ENCODE measurements at places on chromosomes 4 and X.

DNA sequence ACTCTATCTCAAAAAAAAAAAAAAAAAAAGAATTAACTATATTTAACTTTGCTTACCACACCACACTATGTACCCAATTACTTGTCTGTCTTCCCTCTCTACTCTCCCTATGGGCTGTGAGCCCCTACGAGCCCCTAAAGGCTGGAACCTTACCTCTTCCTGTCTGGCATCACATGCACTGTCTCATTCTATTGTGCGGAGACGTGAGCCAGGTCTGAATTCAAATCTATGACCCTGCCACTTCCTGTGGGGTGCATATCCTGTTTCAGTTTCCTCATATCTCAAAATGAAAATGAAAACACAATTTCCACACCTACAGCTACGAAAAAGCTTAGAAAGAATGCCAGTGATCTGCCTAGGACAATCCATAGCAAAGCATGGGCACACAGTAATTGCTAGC, 42.9 kb upstream of the HS3ST1 start:
- no peak for DNase-seq

DNA sequence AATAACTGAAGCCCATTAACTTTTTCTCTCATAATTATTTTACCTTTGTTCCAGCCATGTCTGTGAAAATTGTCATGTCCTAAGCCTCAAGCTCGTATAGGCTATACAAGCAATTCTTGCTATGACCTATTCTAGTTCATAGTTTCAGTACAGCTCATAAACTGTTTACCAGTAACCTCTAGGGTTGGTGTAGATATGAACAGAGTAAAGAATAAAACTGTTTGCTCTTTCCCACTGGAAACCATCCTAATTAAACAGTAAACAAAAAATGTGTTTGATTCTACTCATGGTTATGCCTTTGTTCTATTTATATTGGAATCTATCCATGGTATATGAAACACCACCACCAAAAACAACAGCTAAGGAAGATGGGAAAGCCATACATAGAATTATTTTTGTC, 1444.0 kb upstream of the PCDH7 start:
- DNase-seq = no peak

DNA sequence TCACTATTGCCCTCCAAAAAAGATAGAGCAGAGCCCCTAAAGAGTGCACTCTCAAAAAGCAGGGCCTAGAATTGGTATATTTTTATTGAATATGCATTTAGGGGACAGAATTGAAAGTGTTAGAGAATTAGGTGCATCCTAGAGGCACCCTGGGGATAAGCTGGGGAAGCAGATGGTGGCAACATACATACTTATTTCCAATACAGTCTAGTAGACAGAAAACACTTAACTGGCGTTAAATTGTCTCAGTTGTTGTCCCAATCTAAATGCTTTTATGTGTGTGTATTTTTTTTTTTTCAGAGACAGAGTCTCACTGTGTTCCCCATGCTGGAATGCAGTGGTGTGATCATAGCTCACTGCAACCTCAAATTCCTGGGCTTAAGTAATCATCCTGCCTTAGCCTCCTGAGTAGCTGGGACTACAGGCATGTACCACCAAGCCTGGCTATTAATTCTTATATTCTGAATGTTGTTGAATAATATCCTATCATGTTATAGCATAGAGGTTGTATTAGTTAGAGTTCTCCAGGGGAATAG, 481.8 kb downstream of the GRXCR1 start:
- DNase-seq = no peak

DNA sequence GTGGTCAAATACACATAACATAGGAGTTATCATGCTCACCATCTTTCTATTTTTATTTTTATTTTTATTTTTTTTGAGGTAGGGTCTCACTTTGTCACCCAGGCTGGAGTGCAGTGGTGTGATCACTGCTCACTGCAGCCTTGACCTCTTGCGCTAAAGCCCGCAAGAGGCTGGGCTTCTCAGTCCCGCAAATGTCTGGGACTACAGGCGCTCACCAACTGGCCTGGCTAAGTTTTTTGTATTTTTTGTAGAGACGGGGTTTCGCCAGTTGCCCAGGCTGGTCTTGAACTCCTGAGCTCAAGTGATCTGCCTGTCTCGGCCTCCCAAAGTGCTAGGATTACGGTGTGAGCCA, 295 bp upstream of the TLR10 start:
- no peak for DNase-seq

- no peak for DNase-seq
Observed at GRCh38 chrX:20227116-20227515, 39.6 kb downstream of the RPS6KA3 start.

GRCh38 chr4:68909385-68909784, 42.2 kb downstream of the UGT2A3 start:
- DNase-seq = no peak

- DNase-seq = no peak
Observed at GRCh38 chr4:72112514-72113156, 80.8 kb downstream of the NPFFR2 start.

GRCh38 chrX:10146346-10146745, 10.4 kb upstream of the CLCN4 start:
- no peak for DNase-seq

DNA sequence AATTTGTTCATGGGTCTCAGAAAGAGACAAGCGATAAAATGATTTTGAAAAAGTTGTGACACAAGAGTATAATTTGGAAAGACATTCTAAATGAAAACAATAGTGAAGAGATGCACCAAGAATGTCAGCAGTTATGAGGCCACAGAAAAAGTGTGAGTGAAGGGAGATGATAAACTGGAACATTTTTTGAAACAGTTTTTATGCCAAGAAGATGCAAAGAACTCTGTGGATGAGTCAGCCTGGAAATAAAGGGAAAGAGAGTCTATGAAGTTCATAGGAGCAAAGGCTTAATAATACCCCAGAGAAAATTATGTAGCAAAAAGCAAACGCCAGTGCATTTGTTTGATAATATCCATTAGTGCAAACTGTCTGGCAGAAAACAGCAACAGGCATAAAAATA, 188.4 kb upstream of the TBC1D9 start:
- DNase-seq = no peak

DNA sequence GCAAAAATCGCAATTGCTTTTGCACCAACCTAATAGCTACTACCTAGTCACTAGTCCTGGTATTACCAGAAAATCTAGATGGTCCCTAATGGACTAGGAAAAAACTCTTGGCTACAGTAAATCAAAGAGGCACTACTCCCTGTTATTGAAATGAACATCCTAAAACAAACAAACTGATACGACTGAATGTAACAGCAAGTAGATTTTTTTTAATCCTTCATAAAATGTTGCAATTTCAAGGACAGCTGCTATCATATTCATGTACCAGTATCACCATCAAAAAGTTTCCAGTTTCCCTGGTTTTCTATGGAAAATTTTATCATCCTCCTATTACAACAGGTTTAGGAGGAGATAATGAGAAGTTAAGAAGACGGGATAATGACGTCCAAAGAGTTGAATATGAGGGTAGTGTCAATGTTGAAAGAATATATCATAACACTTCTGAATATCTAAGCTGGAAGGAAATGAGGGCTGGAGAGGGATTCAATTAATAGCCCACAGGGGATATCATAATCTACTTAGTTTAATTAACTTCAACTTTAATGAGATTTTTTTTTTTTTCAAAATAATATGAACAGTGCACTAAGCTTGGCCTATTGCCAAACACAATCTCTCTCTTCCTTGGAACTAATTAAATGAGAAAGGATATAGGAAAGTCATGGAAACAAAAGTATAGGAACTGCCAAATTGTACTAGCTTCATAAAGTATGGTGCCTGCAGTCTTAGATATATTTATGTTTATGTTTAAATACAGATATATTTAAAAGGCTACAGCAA, 94.8 kb upstream of the SMIM10 start:
- no peak for DNase-seq

DNA sequence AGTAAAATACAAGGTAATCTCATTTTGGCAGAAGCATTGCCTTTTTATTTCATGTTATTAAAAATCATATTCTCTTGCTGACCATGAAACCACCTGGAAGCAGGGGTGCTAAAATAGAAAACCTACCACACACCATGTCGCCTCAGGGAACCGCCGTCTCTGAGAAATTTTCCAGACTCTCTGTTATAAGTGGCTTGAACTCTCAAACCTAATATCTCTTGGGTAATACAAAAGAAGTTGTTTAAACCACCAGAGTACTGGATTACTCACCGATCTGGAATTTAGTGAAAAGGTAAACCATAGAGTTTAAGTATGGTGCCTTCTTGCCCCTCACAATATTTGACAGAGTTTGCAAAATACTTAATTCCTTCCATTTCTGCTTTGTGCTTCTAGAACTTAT, 27.7 kb downstream of the ENPP6 start:
- no peak for DNase-seq

GRCh38 chrX:101079736-101080270, 1.1 kb downstream of the TMEM35A start:
- no peak for DNase-seq

- no peak for DNase-seq
Observed at GRCh38 chr4:76233967-76234678, 17.4 kb upstream of the FAM47E start.

DNA sequence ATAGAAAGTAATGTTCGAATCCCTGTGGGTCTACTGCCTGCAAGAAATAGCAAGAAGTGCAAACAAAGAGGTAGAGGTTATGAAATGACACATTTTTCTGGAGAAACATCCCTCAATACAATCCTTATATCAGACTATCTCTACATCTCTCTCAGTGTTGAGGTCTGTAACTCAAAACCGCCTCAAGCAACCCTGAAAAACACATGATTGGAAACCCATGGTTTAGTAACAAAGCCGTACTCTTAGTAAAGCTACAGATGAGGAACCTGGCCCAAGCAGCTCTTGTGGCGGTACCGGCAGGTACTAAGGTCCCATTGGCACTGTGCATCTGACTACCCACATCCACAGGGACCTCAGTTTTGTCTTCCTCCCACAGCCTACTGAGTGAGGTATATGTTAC, 53.9 kb downstream of the IRF2 start:
- no peak for DNase-seq

GRCh38 chr4:163587867-163588266, 93.4 kb downstream of the TMA16 start:
- DNase-seq = no peak

GRCh38 chrX:135520553-135521404, at the start of gene INTS6L:
Gene INTS6L, plus strand, starts transcription at chrX:135520660. Its CDS starts 333 bp downstream, at chrX:135520993.
- DNase-seq = no peak

Measured in NCI-H1930 (cell line).